Stimulated activated CD4-positive, alpha-beta T cell treated with anti-CD3 and anti-CD28 coated beads, Interleukin-4, amount 100 ng/mL, for 48 hours (primary cell): ENCODE measurements at places on chromosomes 3 and 15.

DNA sequence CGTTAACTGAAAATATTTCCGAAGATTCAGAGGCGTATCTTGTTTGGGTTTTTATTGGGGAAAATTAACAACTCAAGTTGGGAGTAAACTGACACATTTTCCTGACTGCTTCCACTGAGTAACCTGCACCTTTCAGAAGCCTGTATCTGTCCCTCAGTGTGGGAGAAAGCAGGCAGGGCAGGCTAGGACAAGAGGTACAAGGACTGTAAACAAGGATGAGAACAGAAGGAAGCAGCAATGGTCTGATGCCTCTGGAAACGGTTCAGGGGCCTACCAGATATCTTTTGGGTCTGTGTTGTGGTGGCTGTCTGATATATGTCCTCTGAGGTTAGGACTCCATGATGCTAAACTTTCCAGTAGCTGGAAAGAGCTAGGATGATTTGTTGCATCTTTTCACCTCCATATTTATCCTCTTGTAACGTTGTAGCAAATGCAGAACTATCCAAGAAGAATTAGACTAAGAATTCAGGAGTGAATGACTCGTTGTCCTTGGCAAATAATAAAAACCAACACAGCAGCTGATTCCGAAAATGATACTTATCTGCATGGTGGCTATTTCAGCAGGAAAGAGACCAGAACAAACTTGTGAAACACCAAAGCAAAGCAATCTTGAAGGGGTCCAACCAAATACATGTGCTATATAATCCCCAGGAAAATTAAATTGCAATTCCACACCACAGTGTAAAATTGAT is 195.9 kb upstream of the ICE2 start:
- DNase-seq = no peak

GRCh38 chr15:88890495-88890894 is 4.8 kb downstream of the HAPLN3 start:
- no peak for DNase-seq

- DNase-seq = no peak
Measured at GRCh38 chr3:13143381-13144004, 70.3 kb upstream of the IQSEC1 start.

DNA sequence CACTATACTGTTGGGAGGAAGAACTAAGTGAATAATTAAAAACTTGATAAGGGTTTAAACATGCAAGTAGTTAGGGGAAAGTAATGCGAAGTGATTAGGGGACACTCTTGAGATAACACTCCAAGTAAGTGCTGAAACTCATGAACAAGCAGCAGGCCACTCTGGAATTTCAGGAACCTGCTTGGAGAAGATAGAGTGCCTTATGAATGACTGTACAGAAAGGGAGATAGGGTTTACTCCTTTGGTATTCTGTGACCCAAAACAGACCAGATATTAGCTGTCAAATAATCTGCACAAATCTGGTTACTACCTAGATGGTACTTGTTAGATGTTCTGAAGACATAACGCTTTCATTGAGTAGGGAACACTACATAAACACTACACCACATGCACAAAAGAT is 85.6 kb downstream of the FRMD4B start:
- DNase-seq = no peak

DNA sequence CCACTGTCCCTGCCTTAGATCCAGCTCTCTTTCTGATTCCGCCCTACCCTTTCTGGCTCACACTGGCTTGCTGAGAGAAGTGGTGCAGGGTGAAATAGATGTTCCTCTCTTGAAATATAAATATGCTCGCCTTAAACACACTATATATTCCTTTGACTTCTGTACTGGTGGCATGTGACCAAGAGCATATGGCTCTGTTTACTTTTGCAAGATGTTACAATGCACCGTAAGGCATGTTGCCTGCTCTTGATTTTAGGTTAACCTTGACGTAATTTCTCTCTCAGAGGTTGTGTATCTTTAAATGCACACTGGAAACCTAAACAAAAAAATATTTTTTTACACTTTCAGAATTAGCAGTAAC is 749 bp downstream of the RSRC1 start:
- DNase-seq = no peak

DNA sequence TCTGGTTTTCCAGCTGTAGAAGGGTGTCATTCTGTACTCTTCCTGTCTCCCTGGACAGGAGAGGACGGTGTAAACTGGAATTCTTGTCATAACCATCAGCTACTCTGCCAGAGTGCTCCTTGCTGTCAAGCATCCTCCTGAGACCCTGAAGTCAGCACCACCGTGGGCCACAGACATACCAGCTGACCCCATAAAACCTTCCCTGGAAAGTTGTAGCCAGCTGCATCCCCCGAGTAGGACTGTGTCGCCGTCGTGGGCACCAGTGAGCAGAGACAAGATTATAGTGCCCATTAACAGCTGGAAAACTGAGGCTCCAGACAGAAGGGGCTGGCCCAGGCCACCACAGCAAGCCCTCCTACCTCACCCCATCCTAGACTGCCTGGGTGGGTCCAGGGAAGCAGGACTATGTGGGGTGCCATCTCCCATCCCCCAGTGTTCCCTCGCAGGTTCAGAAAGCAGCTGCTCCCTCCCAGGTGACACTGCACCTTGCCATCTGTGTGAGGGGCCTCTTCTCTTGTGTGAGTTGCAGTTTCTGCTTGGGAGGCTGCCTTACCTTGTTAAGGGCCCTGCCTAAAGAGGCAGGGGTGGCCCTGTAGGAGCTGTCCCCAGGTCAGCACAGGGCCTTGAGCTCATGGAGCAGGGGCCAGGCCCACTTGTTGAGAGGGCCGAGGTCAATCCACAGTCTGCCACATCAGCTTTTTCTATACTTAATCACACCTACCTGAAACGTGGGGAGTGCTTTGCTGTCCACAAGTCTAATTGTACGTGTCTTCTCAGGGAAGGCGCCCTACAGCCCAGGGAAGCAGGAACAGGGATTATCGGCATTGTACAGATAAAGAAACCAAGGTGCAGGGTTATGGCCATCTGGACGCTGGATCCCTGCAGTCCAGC is 191.9 kb upstream of the LINGO1 start:
- DNase-seq = no peak

DNA sequence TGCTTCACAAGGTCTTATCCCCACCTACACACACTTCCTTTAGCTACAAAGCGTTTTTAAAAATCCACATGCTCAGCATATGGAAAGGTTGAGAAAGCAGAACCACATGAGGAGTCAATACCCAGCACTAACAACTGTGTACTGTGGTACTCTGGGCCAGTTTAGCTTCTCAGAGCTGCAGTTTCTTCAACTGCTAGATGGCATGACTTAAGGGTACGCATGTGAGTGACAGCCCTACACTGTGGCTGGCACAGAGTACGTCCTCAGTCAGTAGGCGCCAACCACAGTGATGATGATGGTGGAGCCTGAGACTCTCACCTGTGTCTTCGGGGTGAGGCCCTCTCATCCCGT is 17.4 kb downstream of the CCDC12 start:
- no peak for DNase-seq

GRCh38 chr15:92934716-92935115 is 34.6 kb downstream of the CHD2 start:
- no peak for DNase-seq

DNA sequence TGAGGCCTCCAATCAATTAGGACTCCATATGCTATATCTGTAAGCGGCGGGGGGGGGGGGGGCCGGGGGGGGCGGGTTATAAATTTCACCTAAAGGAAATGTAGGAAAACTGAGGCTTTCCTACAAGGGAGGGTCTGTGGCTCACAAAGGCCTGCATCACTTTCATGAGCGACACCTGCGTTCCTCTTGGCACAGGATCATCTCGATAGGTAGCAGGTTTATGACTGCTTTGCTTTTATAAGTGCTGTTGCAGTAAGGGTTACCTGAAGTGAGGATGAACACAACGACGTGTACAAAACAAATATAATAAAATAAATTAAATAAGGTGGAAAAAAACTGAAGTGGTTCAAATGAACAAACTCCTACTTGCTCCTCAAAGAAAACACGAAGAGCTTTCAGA is 194.3 kb downstream of the FOXP1 start:
- DNase-seq = no peak

DNA sequence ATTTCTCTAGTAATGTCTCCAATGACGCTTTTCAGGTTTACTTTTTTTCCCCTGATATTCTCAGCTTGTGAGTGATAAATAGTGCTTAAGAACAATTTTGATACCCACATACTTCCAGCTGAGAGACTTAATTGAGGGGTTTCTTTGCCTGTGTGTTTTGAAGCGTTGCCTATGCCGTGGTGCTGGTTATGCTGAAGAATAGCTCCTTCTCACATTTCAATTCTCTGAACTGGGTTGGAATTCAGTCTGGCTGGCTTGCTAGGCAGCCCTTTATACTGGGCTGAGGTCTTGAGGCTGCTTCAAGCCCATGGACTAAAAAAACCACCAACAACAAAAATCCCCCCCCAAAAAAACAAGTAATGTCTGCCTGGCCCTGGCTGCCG is 87.4 kb downstream of the CHST2 start:
- DNase-seq = no peak

GRCh38 chr15:100383302-100384107 is 41.7 kb upstream of the ADAMTS17 start:
- no peak for DNase-seq

DNA sequence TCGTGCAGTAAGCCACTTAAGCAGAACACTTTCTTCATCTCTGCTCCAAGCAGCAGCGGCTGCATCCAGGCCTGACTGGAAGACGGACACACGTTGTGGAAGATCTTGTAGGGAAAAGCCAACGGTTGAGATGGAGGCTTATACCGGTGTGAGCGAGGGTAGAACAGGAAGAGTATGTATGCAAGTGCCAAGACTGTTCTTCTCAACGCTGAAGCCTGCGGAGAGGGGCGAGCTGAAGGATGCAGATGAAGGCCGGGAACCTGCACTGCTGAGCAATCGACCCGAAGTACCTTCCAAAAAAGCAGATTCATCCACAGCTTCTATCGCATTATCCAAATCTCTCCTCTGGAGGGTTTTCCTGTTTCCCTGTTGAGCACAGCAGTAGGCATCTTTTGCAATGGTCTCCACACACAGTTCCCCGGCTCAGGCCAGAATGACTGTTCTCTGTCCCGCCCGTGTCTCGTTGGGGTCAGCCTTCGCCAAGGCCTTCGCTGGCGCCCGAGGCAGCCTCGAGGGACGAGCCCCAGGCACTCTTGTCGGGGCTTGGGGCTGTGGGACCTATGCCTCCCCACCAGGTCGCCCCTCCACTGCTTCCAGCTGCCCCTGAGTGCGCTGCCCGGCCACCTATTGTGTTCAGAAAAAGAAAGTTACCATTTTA is 22.2 kb upstream of the DYNC1LI1 start:
- no peak for DNase-seq

GRCh38 chr15:93141371-93141794 is 52.4 kb upstream of the RGMA start:
- no peak for DNase-seq

GRCh38 chr3:150097588-150097890 is 126.8 kb upstream of the PFN2 start:
- no peak for DNase-seq
